ENCODE measurements at places on chromosomes 4 and X.

- no peak for DNase-seq
Measured at GRCh38 chrX:153475751-153476281, 5.4 kb upstream of the HAUS7 start.

GRCh38 chr4:176817204-176817603 is 24.5 kb upstream of the VEGFC start:
- no peak for DNase-seq

- no peak for DNase-seq
Measured at GRCh38 chrX:153463031-153463430, 7.3 kb downstream of the HAUS7 start.

- DNase-seq: no peak
Measured at GRCh38 chrX:70171624-70172023, 5.7 kb upstream of the DGAT2L6 start.

- no peak for DNase-seq
Measured at GRCh38 chrX:15384304-15384703, at the start of gene VEGFD. VEGFD (minus strand) TSS chrX:15384413; CDS start chrX:15383946, 467 bp downstream.

Measured in cerebellum (tissue), 4 donors.